ENCODE measurements at places on chromosomes 1 and 21.

DNA sequence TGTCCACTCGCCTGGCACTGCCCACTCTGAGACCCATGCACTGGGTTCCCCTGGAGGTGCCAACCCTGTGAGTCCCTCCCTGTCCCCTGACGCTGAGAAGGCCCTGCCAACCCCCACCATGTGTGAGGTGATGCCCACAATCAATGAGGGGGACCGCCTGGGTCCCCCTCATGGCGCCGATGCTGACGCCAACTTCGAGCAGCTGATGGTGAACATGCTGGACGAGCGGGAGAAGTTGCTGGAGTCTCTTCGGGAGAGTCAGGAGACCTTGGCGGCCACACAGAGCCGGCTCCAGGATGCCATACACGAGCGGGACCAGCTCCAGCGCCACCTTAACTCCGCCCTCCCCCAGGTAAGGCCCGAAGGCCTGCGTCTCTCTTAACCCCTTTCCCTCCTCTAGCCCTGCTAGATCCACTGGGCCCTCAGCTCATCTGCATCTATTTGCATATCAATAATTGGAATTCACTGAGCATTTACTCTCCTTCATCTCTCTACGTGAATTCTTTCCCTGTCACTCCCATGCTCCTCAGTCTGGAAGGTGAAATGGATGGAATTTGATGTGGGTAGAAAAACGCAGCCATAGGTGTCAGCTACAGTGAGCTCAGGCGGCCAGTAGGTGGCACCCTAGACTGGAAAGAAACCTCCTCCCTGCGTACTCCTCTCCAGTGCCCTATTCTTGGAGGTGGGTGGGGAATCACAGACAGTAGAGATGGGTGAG is 12.8 kb downstream of the PPFIA4 start:
- peak; percentile 24 for DNase-seq

DNA sequence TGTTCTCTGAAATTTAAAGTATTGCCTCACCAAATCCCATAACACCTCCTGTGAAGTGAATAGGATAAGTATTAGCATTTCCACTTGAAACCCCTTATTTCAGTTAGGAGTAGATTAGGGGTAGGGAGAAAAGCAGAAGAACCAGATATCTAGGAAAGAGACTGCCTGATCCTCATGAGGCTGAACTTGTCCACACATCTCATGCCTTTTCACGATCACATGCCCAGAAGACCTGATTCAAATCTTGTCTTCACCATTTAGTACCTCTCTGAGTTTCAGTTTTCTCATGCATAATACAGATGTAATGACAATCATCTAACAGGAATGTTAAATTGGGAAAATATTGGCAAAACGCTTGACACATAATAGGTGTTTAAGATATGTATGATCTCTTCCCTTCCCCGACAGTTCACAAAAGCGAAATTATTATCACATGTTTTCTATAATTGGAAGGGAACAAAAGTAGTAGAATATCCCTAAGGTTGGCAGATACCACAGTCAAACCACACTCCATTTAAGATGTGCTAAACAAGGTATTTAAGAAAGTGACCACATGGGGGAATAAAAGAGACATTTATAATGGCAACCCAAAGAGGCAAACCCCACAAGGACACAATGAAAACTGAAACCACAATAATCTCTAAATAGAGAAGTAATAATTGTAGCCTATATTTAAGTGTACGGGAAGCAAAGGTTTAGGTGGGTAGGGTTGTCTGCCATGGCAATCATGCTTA is 25.2 kb downstream of the GFI1 start:
- no peak for DNase-seq

- DNase-seq: peak; percentile 35
These were observed 38.8 kb downstream of the DIPK1A start for GRCh38 chr1:92922356-92923035.

GRCh38 chr1:172486805-172487454 is 43.1 kb upstream of the PIGC start:
- DNase-seq: no peak

DNA sequence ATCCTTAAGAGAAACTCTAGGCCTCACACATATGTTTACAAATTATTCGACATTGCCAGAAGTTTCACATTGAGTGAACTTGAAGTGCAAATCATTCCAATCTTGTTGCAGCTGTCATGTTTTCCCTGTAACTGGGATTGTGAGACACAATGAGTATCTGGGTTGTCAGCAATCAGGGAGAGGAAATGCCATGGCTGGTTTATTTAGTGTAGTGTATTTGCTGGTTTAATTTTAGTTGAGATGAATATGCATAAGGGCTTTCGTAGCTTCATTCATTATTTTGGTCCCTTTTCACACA is 54.2 kb upstream of the USP1 start:
- no peak for DNase-seq

GRCh38 chr21:29817450-29817849 is 122.3 kb downstream of the GRIK1 start:
- no peak for DNase-seq

DNA sequence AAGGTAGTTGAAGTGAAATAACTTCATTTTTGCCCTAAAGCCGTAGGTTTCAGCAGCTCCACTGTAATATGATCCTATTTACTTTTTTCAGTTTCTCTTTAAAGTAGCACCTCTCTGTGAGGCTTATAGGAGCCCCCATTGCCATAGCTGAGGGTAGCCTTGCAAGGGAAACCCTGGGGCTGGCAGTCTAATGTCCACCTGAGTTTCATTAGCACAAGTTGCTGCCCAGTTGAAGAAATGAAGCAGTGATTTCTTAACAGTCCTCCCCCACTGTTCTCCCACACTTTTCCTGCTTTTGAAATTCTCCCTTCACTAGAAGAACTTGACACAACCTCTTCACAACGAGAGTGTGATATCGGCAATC is 1.5 kb downstream of the HMCN1 start:
- no peak for DNase-seq

DNA sequence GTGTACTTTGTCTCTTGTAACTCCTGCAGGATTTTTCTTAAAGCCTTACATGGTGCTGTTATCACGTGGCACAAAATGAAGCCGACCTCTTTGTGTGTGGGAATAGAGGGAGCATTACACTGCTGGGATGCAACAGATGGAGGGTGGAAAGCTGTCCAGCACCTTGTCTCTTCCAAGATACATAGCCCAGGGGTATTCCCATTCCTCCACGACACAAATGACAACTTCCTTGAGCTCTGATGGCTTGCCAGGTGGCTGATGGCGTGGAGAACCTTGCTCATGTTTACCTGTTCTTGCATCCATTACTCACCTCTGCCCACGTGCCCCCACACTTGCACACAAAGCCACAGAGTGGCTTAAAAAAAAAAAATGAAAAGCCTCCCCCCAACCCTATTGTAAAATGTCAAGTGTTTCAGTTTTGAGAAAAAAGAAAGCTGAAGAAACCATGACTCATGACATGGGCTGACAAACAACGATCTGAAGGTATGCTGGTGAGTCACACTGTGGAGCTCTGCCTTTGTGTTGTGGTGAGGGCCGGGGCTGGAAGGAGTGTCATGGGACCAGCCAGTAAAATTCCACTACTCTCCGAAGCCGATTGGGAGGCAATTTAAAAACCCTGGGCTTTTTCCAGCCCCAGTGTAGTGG is 32.0 kb upstream of the ATP5PO start:
- DNase-seq: peak; percentile 86

GRCh38 chr1:160855181-160855981 is 7.3 kb downstream of the CD244 start:
- DNase-seq: no peak

GRCh38 chr1:204568576-204569315 is 52.5 kb downstream of the MDM4 start:
- no peak for DNase-seq

DNA sequence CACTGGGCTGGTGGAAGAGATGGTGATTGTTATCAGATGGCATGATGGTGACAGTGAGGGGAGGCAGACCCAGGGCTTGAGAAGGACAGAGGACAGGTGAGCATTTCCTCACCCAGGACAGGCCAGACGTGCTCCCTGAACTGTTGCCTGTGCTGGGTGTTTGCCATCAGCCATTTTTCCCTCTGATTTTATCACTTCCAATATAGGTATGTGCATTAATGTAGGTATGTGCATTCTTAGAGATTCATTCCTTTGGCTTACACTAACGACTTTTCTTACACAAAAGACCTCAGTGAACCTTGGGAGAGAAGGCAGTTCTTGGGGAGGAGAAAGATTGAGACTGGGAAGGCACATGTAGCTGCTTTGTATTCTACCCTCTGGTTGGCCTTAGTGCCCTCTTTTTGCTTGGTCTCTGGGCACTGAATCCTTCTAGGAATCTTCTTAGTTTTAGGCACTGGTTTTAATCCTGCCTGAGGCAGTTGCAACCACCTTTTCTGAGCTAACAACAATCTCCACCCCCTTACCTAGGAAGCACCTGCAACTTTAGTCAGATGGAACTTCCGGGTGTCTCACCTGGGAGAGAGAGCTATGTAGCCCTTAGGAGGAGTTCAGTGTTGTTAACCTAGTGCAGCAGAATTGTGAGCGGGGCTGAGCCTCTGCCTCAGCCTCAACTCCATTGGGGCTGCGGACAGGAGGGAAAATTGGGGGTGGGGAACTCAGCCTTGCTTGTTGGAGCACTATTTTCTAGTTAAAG is 30.9 kb downstream of the C1orf116 start:
- no peak for DNase-seq

GRCh38 chr21:42632771-42633690 is 20.4 kb upstream of the PDE9A start:
- DNase-seq: no peak

GRCh38 chr21:34520764-34521508 is 8.9 kb upstream of the KCNE1 start:
- no peak for DNase-seq

GRCh38 chr1:63238721-63239120 is 83.6 kb upstream of the FOXD3 start:
- DNase-seq: no peak

- DNase-seq: no peak
These were observed 162.9 kb upstream of the C1orf174 start for GRCh38 chr1:4062992-4063391.

- no peak for DNase-seq
These were observed 31.7 kb downstream of the RUNX3 start for GRCh38 chr1:24898152-24898908.

- no peak for DNase-seq
These were observed 3.2 kb downstream of the MTHFR start for GRCh38 chr1:11802616-11802972.

DNA sequence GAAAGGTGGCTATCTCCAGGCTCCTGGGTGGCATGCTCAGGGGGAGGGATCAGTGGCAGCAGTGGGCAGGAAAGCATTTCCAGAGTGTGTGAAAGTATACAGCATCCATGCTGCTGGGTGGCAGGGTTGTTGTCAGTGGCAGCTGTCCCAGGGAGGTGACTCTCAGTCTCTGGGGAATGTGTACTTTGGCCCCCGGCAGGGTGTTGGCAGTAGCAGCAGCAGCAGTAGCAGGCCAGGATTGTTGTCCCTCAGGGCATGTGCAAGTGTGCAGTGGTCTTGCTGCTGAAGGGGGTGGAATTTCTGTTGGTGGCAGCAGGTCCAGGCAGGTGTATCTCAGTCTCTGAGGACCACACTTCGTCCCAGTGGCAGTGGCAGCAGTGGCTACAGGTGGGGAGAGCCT is 71.7 kb upstream of the GUCA2B start:
- DNase-seq: no peak

DNA sequence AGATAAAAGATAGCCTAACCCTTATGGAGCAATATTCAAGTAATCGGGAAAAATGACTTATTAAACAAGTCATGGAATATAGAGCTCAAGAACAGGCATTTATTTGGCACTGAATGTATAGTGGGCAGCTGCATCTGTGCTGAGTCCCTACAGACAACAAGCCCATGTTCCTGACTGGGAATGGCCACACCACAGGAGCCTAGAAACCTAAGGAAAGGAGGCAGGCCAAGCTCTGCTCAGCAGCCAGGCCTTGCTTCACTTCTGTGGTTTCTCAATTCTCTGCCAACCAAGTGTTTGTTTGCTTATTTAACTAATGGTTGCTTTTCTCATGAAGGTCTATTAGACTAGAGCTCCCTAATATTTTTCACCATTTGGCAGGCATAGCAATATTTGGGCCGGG is 21.5 kb downstream of the AK2 start:
- DNase-seq: no peak

DNA sequence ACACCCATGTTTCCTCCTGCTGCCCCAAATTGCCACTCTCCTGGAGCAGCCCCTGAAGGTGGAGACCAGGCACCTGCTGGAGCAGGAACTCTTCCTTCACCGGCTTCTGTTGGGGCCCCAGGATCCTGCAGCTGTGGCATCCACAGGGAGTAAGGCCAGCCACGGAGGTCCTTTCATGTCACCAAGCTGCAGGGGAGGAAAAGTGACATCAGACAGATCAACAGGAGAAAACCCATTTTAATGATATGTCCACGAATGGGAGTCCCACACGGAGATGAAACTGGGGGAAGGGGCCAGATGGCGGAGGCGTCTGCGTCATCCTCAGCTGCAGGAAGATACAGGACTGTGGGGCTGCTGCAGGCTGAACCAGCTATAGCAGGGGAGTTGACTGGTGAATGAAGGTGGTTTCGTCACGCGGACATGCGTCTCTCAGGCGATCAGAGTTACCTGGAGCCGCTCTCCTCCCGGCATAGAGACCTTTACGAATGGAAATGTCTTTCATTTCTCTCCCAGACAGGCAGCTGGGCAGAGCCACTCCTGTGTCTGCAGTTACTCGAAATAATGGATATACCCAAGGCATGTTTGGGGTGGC is 9.9 kb downstream of the TP73 start:
- no peak for DNase-seq

- no peak for DNase-seq
These were observed 65.2 kb downstream of the CD247 start for GRCh38 chr1:167453123-167453522.

DNA sequence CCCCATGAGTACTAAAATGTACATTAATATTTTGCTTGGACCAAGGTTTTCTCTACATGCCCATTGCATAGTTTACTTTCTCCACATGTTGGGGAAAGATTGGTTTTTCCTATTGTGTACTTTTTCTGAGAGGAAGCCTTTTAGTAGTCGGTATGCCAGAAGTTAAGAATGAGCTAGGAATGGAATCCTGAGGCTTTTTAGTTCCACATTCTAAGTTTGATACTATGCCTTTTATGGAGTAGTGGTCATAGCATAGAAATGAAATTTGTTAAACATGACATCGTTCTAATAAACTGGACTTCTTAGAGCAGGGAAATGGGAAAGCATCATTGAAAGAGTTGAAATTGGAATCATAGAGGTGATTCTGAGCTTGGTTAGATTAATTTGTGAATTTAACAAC is 64.3 kb downstream of the BCL9 start:
- DNase-seq: peak; percentile 30

DNA sequence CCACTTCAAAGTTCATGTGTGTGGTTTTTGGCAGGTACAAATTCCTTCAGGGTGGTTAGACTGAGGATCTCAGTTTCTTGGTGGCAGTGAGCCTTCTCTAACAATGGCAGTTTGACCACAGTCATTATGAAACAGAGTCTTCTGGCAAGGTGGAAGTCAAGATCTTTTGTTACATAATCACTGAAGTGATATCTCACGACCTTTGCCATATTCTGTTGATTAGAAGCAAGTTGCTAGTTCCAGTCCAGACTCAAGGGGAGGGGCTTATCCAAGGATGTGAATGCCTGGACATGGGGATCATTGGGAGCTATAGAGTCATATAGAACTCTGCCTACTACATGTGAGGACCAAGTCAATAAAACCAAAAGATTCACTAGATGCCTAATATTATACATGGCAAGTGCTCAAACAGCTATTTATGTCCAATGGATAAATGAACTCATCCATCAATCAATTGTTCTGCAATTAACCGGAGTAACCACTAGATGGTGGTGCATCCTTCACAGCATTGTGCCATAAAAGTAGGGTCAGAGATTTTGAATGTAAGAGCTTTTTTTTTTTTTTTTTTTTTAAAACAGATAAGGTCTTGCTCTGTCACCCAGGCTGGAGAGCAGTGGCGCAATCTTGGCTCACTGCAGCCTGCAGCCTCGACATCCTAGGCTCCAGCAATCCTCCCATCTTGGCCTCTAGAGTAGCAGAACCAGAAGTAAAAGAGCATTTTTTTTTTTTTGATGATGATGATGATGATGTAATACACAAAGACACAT is 131.9 kb downstream of the CRB1 start:
- DNase-seq: no peak
